ENCODE measurements at places on chromosomes 6 and 20.

DNA sequence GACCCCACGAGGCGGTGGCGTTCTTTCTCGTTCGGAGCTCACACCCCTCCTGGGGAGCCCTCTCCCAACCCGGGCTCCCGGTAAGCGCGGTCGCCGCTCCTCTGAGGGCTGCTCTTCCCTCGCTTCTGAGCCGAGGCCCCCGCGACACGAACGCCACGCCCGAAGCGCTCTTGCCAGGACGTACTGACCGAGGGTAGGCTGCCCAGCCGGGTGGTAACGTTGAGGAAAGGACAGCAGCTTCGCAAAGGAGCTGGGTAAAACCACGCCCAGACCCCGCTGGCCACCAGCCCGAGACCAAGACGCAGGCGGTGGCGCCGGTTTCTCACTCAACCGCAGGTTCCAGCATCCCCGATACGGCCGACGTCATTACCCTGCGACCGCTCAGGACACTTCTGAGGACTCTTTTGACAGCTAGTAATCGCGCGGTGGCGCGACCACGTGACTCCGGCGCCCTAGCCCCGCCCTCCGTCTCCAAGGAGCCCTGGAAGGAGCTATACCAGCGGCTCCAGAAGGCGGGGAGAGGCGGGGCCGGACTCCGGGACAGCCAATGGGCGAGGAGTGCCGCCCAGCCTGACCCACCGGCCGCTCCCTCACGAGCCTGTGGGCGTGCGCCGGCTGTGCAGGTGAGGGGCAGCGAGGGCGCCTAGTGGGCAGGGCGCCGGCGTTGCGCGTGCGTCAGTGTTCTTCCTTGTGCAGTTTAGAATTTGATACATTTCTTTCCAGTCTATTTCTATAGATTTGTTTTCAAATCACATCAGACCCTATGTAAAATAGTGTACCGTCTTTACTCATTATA lies 4.0 kb upstream of the GZF1 start:
- DNase-seq = peak; percentile 99

GRCh38 chr6:111731456-111732195 lies 125.9 kb upstream of the TRAF3IP2 start:
- no peak for DNase-seq

- DNase-seq = no peak
Measured at GRCh38 chr6:148674306-148674705, 72.5 kb upstream of the UST start.

- peak; percentile 7 for DNase-seq
Measured at GRCh38 chr6:36599791-36600209, 5.6 kb downstream of the SRSF3 start.

DNA sequence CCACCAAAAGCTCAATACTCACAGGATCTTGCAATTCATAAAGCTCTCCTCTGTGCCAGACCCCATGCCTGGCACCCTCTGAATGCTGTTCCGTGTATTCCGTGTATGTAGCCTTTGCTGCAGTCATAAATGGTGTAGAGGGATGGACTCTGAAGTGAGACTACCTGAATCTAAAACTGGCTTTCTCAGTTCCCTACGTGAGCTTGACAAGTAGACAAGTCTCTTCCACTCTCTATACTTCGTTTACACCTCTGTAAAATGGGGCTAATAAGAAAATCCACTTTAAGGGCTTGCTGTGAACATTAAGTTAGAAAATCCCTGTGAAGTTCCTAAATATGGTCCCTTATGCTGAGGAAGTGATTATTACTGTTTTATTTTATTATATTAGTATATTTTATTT lies 31.5 kb downstream of the PPP1R16B start:
- DNase-seq = no peak

DNA sequence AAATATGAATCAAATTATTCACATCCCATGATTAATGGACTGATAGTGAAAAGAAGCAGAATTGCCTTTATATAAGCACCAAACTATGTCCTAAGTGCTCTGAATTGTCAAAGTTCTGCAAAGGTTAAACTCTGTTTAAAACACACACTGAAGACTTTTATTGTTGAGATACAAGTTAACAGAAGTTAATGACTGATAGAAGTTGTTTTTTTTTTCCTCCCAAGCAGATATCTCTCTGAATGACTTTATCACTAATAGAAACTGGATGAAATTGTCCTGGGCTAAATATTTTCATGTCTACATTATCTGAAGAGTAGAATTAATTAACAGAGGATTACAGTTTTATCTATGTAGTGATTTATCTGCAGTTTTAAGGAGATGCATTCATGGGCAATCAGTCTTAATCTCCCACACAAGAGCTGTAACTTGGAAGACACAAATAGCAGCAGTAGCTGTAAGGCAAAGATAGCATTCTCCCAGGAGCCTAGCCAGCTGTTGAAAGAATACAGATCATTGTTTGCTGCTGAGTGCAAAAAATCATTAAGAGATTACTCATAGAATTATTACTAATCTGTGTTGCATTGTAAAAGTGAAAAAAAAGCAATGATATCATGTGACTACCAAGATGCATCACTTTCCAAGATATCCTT lies 49.9 kb downstream of the BMP5 start:
- no peak for DNase-seq

DNA sequence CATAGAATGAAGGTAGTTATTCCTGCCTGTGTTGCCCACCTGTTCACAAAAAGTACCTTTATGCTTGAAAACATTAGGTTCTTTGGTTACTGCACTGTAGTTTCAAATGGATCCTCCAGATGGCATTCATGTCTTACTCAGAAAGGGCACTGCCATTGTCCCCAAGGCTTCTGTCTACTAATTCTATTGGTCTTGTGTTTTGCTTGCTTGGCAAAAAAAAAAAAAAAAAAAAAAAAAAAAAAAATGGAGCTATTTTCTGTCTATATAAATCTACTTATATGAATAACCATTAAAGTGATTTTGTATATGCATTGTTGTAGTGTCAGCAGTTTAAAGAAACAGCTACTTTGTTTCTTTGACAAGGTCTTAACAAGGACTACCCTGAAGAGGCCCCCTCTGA lies 12.7 kb upstream of the EFHC1 start:
- peak; percentile 74 for DNase-seq

DNA sequence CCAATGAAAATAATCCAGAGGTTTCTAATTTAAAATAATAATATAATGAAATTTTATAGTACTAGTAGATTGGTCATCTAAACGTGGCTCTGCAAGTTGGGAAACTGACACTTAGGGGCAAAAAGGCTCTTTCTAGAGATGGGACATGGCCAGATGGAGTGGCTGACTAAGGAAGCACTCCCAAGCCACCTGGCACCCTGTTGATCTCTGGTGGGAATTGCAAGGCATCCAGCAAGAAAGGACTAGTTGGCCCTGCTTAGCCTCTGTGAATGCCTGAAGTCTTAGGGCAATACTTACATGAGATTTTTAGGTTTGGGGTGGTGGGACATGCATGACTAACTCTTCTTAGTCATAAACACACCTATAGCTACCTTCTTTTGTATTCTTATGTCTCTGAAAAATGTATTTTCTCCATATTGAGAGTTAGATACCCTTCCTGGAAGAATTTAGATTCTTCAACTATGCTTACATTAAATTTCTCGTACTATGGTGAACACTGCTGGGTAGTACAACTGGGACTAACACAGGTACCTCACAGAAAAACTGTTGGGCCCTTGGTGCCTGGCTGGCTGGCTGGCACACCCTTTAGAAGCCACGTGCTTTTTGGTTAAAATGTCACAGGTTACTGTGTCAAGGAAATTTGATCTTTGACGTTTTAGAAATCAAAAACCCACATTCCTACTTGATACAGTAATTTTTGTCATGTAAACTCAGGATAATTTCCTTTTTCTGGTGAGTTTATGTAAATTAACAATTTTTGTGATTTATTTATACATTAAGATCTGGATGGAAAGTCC lies 25.0 kb upstream of the SH3BGRL2 start:
- no peak for DNase-seq

DNA sequence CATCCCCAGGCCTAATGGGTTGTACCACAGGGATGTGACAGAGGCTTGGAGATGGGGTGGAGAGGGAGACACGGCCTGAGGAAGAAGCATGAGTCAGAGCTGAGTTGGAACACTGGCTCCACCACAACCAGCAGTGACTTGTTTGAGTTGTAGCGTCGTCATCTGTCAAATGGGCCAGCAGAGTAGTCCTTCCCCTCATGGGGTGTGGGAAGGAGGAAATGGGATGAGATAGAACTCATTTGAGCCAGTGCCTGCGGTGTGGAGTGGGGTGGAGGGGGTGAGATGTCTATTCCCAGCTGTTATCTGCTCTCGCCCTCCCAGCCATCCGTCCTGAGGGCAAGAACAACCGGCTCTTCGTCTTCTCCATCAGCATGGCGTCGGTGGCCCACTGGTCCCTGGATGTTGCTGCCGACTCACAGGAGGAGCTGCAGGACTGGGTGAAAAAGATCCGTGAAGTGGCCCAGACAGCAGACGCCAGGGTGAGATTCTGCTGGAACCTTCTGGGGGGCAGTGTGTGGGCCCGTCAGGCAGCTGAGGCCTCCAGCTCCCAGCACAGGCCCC lies 32.5 kb downstream of the PLCG1 start:
- DNase-seq = no peak

- DNase-seq = no peak
Measured at GRCh38 chr6:75776461-75776860, 27.4 kb downstream of the MYO6 start.

DNA sequence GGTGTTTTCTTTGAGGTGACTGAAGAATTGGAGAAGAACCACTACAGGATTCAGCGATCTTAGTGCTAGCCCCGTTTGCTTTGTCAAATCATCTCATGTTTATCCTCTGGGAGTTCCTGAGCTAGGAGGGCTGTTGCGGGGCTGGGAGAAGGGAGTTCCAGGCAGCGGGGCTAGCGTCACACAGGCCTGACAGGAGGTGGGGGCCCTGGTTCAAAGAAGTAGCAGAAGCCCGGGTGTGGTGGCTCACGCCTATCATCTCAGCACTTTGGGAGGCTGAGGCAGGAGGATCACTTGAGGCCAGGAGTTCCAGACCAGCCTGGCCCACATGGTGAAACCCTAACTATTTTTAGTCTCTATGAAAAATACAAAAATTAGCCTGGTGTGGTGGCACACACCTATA lies 33.2 kb upstream of the SULF2 start:
- DNase-seq = no peak

GRCh38 chr6:47308552-47309290 lies 984 bp downstream of the TNFRSF21 start:
- DNase-seq = no peak

DNA sequence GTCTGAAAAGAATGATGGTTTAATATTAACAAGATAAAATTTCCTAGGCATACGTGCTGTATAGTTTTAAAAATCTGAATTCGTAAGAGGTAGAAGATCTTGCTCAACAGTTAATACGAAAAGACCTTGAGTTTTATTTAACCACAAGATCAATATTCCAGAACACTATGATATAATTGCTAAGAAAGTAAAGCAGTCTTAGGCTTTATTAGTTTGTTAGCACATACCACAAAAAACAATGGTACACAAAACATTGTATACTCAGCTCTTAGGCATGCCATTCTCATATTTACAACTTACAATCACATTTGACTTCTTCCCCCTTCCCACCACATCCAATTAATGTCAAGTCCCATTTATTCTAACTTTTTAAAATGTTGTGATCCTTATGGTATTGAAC lies 24.4 kb upstream of the STXBP5 start:
- no peak for DNase-seq

DNA sequence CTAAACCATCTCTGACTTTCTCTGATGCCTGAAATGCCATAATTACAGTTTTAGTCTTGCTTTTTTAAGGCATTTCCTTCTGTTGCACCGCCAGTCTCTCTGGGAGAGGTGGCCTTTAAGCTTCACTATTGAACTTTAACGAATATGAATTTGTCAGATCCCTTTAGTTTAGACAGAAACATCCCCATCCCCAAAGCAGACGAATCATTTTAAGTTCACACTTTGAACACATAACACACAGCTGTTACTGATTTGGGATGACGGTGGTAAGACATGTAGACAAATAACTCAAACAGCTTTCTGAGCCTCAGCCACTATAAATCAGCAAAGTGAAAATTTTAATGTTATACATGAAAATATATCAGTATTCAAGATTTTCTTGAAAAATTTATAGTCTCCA lies 7.2 kb upstream of the IPCEF1 start:
- no peak for DNase-seq

GRCh38 chr6:88825856-88826255 lies 137.6 kb downstream of the RNGTT start:
- no peak for DNase-seq

- no peak for DNase-seq
Measured at GRCh38 chr20:50724851-50725723, 6.3 kb upstream of the PARD6B start.

- no peak for DNase-seq
Measured at GRCh38 chr20:5434116-5434515, 117.4 kb upstream of the PROKR2 start.

GRCh38 chr20:54431156-54431944 lies 44.0 kb upstream of the DOK5 start:
- no peak for DNase-seq

GRCh38 chr6:99613409-99613704 lies 6.7 kb downstream of the PRDM13 start:
- DNase-seq = peak; percentile 63

GRCh38 chr6:36430351-36430750 lies 12.3 kb downstream of the PXT1 start:
- no peak for DNase-seq

- DNase-seq = no peak
Measured at GRCh38 chr20:64150756-64151632, 13.3 kb upstream of the MYT1 start.

DNA sequence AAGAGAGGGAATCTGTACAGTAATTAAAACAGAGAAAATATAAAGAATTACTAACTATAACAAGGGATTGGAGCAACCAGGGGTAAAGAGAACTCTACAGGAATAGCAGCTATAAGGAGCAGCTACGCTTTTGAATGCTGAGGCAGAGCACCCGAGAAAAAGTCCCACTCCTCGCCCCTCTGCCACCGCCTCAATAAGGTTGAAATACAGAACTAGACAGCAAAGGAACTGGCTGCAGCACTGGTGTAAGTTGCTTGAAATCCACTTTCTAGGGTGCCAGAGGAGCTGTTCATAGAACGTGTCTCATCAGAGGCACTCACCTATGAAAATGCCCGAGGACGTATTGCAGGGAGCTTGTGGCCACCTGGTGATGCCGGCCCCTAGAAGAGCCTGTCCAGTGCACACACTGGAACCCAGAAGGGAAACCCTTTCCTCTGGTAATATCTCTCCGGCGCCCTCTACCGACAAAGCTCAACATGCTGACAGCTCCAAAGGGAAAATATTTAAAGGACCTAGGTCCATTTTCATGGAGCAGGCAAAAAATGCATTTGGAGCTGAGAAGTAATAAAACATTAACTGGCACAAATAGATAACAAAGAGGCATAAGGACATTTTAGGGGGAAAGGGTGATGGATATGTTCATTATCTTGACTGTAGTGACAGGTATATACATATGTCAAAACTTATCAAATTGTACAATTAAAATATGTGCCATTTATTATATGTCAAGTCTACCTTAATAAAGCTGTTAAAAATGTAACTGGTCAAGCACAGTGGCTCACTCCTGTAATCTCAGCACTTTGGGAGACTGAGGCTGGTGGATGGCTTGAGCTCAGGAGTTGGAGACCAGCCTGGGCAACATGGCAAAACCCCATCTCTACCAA lies 137.4 kb upstream of the HDAC2 start:
- DNase-seq = peak; percentile 59

- DNase-seq = no peak
Measured at GRCh38 chr6:93209358-93209757, 210.0 kb downstream of the EPHA7 start.
